ENCODE measurements at places on chromosomes 1 and 21.

DNA sequence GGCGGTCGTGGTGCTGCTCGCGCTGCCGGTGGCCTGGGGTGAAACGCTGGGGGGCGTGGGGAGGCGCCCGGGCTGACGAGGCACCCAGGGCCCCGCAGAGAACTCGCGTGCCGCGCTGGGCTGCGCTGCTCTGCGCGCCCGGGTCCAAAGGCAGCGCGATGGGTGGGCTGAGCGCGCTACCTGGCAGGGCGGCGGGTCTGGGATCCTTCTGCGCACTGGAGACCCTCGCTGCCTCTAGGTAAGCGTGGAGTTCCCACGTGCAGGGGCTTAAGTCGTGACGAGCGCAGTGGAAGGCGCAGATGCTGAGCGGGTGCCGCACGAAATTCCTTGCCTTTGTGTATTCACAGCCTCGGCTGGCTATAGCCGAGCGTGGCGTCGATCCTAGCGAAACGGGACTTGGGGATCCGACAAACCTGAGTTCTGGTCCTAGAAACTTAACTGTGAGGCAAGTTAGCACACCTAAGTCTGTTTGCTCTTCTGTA is 24.6 kb downstream of the CR1L start:
- DNase-seq = no peak

DNA sequence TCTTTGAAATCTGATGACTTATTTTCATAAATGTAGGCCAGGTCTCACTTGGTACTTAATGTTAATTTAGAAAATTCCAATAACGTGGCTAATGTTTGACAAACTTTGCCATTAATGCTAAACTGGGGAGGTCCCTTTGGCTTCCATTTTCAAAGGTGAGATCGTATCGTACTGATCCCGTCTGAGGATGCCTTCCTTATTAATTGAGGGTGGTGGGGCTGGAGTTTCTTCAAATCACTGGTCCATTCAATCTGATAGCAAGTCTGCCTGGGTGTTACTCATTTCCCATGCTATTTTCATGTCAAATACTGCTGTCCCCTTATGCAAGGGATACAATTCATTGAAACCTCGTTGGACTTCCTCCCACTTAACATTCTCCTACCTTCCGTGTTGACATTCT is 327.1 kb downstream of the DISC1 start:
- DNase-seq = no peak

- no peak for DNase-seq
Measured at GRCh38 chr1:183879966-183880365, 75.0 kb downstream of the RGL1 start.

DNA sequence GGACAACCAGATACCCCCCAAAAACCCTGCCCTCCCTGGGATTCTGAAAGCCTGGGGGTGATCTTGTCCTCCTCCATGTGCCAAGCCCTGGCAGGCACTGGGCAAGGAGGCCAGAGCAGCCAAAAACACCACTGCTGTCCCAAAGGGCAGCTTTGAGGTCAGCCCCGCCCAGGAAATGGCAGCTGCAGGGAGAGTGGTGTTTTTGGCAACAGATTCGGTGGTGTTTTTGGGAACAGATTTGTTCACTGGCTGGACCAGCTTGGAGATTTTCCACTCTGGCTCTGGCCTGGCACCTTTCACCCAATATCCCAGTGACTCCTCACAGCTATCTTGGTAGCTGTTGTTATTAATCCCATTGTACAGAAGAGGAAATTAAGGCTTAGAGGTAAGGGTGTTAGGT is 34.7 kb downstream of the LRP8 start:
- no peak for DNase-seq

DNA sequence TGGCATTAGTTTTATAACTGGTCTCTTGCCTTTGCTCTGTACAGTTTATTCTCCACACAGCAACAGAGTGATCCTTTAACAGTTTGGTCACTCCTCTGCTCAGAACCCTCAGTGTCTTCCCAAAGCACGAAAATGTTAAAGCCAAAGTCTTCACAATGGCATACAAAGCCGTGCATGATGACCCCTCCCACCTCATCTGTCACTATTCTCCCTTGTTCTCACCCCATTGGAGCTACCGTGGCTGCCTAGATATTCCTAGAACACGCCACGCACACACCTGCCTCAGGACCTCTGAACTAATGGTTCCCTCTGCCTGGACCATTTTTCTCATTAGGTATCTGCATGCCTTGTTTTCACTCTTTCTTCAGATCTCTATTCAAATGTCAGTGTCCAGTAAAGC is 8.6 kb upstream of the SEMA4A start:
- DNase-seq = no peak
